ENCODE measurements at places on chromosomes 2 and 18. TPM values are rescaled to one million over a fixed set of nuclear protein-coding genes. Genes with fewer than 3 reads are reported as not detected.

The GCG gene
- not detected for total RNA-seq

The AQP12A gene
- total RNA-seq, result not detected

The VIT gene
- 0.50 TPM for total RNA-seq

The LYPD6 gene
- 0.53 TPM for total RNA-seq

The SH3RF3 gene
- 8.6 TPM for total RNA-seq

The SRBD1 gene
- total RNA-seq, result 22.4 TPM

The CMPK2 gene
- total RNA-seq, result 4.9 TPM

The C2orf81 gene
- 8.5 TPM for total RNA-seq

The SNTG2 gene
- not detected for total RNA-seq

The MAL gene
- total RNA-seq, result not detected

The SLC5A7 gene
- total RNA-seq, result not detected

The C2orf69 gene
- 5.7 TPM for total RNA-seq

The COLEC11 gene
- total RNA-seq, result not detected

The MOGAT1 gene
- not detected for total RNA-seq

The COLEC12 gene
- 2.4 TPM for total RNA-seq

The FAM161A gene
- 3.7 TPM for total RNA-seq

The PPP4R3B gene
- total RNA-seq, result 44.7 TPM

The MEP1B gene
- not detected for total RNA-seq

The STARD6 gene
- total RNA-seq, result 0.29 TPM

The GKN2 gene
- total RNA-seq, result not detected

The RPS27A gene
- 1,727 TPM for total RNA-seq

The TLX2 gene
- 2.8 TPM for total RNA-seq

The EGR4 gene
- total RNA-seq, result 0.05 TPM

The GRP gene
- not detected for total RNA-seq

The SLC14A1 gene
- total RNA-seq, result 22.7 TPM

The ZSWIM2 gene
- total RNA-seq, result not detected

The EFR3B gene
- total RNA-seq, result 0.45 TPM

The ERICH2 gene
- not detected for total RNA-seq

The FEV gene
- total RNA-seq, result not detected

The SETBP1 gene
- total RNA-seq, result 2.7 TPM

The THOC1 gene
- total RNA-seq, result 36.3 TPM

The ALPP gene
- total RNA-seq, result 0.26 TPM

The C2orf72 gene
- total RNA-seq, result 0.40 TPM

The MRO gene
- 0.03 TPM for total RNA-seq

The COL4A3 gene
- not detected for total RNA-seq

The HNMT gene
- 24.7 TPM for total RNA-seq

The SNRNP200 gene
- 67.3 TPM for total RNA-seq

The GALR1 gene
- not detected for total RNA-seq

The HOXD8 gene
- total RNA-seq, result 5.3 TPM

The CLEC4F gene
- not detected for total RNA-seq

The PRSS56 gene
- total RNA-seq, result not detected

The HOXD12 gene
- total RNA-seq, result 0.60 TPM

The CAD gene
- total RNA-seq, result 66.2 TPM

The CTNNA2 gene
- not detected for total RNA-seq

The MTERF4 gene
- 34.4 TPM for total RNA-seq

The PTRHD1 gene
- total RNA-seq, result 56.4 TPM

The CYP26B1 gene
- total RNA-seq, result 1.6 TPM

The CFAP221 gene
- total RNA-seq, result not detected

The OTOF gene
- not detected for total RNA-seq

The RRM2 gene
- 217 TPM for total RNA-seq

The LAMA1 gene
- 3.1 TPM for total RNA-seq

The CCDC121 gene
- 1.8 TPM for total RNA-seq

The CCDC141 gene
- under 0.01 TPM for total RNA-seq

The SFXN5 gene
- total RNA-seq, result 10.4 TPM

The BBS5 gene
- total RNA-seq, result 2.3 TPM
